ENCODE measurements at places on chromosomes 2 and 18.

- no peak for DNase-seq
These were observed 569 bp downstream of the TMX3 start for GRCh38 chr18:68714366-68714711.

- no peak for DNase-seq
These were observed 189.4 kb upstream of the RND3 start for GRCh38 chr2:150676747-150677383.

- no peak for DNase-seq
These were observed 13.1 kb upstream of the TNS1 start for GRCh38 chr2:218015586-218016521.

DNA sequence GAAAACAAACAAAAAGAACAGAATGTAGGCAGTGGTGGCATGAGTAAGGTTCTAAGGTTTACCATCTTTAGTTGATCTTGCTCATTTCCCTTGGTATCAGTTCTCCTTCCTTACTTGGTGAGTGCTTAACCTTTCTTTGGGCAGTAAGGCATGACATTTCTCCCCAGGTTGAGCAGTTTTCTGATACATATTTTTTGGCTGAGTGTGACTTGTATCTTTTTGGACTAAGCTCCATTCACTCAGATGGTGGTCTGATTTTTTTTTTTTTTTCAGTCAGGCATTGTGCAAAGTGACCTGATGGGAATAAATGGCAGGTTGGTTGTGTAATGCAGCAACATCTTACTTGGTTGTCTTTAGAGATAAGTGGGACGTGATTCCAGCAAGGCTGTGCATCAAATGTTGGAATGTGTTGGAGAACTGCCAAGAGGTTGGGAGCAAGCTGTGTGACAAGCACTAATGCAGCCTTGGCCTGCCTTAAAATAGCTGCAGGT, 15.1 kb downstream of the SPTBN1 start:
- DNase-seq, result no peak

- DNase-seq, result no peak
These were observed 36.7 kb downstream of the PRKD3 start for GRCh38 chr2:37287966-37288365.

DNA sequence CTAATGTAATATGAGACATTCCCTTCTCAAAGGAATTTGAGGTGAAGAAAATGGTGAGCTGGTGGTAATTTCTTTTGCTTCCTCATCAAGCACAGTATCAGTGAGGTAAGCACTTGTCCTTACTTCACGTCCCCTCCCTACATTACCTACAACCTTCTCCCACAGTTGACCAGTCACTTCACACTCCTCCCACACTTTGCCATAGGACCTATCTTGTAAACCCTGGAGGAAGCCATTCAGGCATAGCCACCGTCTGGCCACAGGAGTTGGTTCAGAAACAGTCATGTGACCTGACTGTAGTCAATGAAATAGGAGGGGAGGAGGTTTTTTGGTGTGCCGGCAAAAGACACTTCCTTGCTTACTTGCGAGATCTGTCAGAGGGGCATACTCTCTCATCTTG, 12.1 kb downstream of the ACOXL start:
- DNase-seq, result no peak

DNA sequence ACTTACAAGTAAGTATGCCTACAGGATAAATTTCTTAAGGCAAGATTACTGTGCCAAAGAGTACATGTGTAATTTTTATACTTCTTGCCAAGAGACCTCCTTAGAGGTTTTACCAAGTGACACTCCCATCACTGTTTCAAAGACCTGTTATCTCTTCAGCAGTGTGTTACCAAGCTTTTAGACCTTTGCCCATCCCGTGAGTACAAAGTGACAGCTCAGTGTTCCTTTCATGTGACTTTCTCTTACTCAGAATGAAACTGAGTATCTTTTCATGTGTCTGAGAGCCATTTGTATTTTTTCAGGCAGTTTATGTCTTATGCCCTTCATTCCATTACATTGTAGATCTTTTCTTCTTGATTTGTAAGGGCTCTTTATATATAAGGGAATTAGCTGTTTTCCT, 287.5 kb upstream of the SALL3 start:
- DNase-seq, result no peak

DNA sequence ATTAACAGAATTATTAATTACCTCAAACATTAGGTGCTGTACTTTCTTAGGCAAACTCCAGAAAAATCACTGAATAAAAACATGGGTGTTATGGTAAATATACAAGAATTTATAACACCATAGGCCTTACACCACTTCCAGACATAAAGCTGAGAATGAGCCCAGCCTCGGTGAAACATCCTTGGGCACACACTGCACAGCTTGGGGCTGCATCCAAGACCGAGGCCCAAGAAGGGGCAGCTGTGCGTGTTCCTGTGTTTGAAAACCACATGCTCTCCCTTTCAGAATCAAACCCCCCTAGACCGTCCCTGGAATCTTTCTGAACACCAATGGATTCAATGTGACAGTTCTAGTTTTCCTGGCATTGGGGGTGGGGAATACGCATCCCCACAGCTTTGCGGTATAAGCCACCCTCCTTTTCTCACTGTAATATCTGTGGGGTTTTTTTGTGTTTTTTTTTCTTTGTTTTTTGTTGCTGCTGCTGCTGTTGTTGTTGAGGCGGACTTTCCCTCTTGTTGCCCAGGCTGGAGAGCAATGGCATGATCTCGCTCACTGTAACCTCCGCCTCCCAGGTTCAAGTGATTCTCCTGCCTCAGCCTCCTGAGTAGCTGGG, 12.9 kb downstream of the ERFE start:
- DNase-seq, result no peak

DNA sequence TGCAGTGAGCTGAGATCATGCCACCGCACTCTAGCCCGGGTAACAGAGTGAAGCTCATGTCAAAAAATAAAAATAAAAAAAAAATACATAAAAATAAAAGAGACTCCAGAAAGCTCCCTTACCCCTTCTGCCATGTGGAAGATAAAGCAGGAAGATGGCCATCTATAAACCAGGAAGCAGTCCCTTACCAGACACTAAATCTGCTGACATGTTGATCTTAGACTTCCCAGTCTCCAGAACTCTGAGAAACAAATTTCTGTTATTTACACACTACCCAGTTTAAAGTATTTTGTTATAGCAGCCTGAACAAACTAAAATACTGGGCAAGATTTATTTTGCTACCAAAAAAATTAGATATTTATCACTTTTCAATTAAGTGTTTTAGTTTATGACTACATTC, 136.2 kb upstream of the SMAD7 start:
- DNase-seq, result no peak

GRCh38 chr2:132521341-132521740, 104.7 kb downstream of the GPR39 start:
- no peak for DNase-seq

GRCh38 chr2:105426626-105427292, 27.9 kb upstream of the FHL2 start:
- no peak for DNase-seq

DNA sequence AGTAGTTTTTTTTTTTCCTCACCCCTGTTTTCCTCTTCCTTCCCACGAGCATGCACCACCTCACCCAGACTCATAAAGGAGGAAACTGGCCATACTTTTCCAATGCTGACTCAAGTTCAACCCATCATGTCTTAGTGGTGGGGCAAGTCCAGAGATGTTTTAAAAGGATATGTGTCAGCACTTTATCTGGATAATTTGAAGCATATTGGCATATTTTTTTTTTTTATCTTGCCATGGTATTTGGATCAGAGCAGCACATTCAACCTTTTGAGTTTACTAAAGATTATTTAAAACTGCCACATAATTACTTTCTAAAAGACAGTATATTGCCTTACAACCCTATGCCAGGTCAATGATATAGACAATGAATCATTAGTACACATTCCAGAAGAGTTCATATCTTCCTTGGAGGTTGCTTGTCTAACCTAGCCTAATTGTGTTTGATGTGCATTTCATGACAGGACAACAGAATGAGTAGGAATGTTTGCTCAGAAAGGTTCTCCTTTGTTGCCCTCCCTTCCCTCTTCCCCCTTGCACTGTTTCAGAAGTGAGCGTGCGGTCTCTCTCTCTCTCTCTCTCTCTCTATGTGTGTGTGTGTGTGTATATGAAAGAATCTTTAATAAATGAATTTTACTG, 950.7 kb upstream of the FAM98A start:
- no peak for DNase-seq

DNA sequence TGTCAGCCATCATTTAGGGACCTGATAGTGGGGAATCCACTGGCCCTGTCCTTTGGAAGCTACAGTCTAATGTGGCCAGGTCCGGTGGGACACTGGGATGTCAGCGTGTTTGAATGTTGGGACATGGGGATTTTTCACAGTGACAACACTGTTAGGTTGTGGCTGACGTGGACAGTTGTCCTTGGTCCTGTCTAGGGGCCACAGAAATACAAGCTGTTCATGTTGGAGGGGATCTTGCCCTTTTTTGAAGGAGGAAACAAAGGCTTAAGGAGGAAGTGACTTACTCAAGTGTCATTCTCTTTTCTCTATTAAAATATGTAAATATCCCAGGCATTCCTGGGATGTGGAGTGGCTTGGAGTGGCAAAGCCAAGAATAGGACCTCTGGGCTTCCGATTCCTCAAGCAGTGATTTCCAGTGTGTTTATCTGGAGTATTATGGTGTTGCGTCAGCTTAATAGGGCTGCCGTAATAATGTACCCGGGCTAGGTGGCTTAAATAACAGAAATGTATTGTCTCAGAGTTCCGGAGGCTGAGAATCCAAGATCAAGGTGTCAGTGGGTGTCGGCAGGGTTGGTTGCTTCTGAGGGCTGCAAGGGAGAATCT, 8.5 kb downstream of the ACOXL start:
- DNase-seq, result no peak

DNA sequence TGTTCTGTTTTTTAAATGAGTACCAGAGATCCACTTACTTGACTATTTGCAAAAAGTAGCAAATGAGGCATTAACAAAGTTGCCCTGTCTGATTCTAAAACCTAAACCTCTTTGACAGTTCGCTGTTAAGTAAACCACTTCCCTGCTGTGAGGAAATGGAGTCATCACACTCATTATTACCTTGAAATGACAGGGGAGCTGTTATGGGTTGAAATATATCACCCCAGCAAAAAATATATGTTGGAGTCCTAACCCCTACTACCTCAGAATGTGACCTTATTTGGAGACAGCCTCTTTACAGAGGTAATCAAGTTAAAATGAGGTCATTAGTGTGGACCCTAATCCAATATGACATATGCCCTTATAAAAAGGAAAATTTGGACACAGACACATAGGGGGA, 36.1 kb downstream of the DHRS9 start:
- DNase-seq, result no peak

- DNase-seq, result peak; percentile 41
These were observed 5.7 kb upstream of the TET3 start for GRCh38 chr2:73979021-73979420.

DNA sequence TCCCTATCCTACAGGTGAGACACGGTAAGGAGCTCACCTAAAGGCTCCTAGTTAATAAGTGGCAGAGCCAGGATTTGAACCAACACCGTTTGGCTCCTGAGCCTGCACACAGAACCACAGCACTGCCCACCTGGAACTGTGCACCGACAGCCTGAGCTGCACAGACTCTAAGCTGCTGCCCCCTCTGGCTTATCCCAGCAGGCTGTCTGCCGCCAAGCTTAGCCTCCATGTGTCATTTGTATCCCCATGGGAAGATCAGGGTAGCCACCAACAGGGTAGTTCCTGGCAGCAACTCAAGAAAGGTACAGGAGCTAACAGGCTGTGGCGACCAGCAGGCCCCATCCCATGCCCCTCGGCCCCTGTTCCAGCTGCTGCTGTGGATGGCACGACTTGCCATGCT, 135.7 kb downstream of the LRRC30 start:
- no peak for DNase-seq

DNA sequence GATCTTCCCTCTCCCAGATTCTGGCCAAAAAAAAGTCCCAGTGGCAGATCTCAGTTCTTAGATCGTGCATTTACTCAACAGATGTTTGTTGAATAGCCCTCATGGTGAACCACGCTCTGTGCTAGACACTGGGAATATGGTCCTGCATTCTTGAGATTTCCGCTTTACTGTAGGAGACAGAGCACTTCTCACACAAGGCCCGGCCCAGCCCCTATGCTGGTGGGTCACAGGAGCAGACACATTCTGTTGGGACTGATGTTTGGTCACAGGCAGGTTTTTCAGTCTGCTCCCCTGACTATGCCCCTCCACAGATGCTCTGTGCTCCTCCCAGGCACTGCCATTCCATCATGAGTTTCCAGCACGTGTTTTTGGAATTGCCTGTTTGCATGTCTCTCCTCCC, 110.9 kb downstream of the RAPGEF4 start:
- no peak for DNase-seq

DNA sequence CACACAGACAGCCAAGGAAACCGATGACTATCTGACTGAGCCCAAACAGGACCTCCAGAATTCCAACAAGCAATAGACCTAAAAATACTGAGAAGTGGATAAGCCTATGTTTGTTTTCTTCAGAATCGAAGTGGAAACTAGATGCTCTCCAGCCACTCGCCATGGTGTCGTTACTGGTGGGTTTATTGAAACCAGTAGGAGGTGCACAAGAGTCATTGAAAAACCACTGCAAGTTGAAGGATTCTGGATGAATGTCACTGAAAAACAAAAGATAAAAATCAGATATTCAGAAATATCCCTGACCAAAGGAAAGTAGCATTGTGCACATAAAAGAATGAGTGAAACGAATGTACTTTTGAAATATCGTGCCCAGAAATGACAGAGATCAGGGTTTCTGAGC, 15.3 kb downstream of the TM4SF20 start:
- DNase-seq, result no peak

Measured in activated T-helper 9 cell treated with anti-CD3 and anti-CD28 coated beads, Interleukin-2, amount 50 U/mL, for 16 hours (primary cell).